ENCODE measurements at places on chromosomes 6 and 20.

DNA sequence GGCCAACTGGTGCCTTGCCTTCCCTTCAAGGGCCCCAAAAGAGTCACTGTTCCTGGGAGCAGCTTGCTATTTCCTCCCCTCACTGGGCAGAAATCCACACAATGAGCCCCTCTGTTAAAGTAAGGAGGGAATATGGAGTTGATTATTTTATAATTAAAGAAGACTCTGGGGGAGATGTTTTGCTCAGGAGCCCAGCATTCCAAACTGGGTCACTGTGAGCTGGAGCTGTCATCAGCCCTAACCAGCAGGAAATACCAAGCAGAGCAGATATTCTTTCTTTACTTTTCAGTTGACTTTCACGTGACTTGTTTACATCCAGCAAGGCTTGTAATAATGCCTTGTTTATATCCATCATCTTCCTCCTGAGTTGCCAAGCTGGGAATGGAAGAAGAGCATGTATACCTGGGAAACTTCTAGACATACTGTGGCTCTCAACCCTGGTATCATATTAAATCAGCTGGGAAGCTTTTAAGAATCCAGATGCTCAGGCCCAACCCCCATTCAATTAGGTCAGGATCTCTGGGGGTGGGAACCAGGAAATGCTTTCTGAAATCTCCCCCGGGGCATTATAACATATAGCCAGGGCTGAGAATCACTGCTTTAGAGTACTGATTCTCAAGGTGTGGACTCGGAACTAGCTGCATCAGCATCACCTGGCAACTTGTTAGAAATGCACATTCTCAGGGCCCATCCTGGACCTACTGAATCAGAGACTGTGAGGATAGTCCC lies 175.6 kb upstream of the MYLIP start:
- no peak overlapping the region for H3K27ac ChIP-seq
- DNase-seq: no peak

GRCh38 chr20:59006864-59007664 lies at the start of gene CTSZ:
Gene CTSZ (minus strand): TSS chr20:59007254. CDS start chr20:59007128, 126 bp downstream.
- peak within 1 kb of the TSS; percentile 89 for H3K4me3 ChIP-seq
- DNase-seq: peak; percentile 73
- H3K36me3 ChIP-seq: peaks cover 6% of the 10 kb centered on the region
- peak within 1 kb of the TSS; percentile 85 for H3K27ac ChIP-seq
- peaks cover 48% of the 10 kb centered on the region for H3K4me1 ChIP-seq
- H3K27me3 ChIP-seq: no peaks in the 10 kb centered on the region

DNA sequence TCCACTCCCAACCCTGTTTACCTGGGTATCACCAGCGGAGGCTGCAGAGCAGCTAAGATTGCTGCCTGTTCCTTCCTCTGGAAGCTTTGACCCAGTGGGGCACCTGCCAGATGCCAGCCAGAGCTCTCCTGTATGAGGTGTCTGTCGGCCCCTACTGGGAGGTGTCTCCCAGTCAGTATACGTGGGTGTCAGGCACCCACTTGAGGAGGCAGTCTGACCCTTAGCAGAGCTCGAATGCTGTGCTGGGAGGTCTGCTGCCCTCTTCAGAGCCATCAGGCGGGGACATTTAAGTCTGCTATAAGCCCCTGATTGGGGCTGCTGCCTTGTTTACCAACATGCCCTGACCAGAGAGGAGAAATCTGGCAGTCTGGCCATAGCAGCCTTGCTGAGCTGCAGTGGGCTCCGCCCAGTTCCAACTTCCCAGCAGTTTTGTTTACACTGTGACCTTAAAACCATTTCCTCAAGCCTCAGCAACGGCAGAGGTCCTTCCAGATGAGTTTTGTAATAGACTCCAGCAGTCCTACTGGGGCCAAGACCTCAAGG lies 2.8 kb downstream of the RAET1E start:
- peaks cover 26% of the 10 kb centered on the region for H3K27me3 ChIP-seq
- peaks cover 12% of the 10 kb centered on the region for H3K4me1 ChIP-seq
- no peak overlapping the region for H3K4me3 ChIP-seq
- no peak overlapping the region for H3K27ac ChIP-seq

GRCh38 chr20:23200413-23200812 lies 114.3 kb upstream of the CD93 start:
- no peak for DNase-seq
- H3K27me3 ChIP-seq: peaks cover 10% of the 10 kb centered on the region
- no peak overlapping the region for H3K4me3 ChIP-seq

- no peak for DNase-seq
- H3K27ac ChIP-seq: no peak overlapping the region
- H3K4me3 ChIP-seq: no peak overlapping the region
- no peaks in the 10 kb centered on the region for H3K27me3 ChIP-seq
- H3K36me3 ChIP-seq: peaks cover 35% of the 10 kb centered on the region
- peaks cover 20% of the 10 kb centered on the region for H3K4me1 ChIP-seq
Observed at GRCh38 chr20:35823937-35824336, 52.1 kb downstream of the PHF20 start.

DNA sequence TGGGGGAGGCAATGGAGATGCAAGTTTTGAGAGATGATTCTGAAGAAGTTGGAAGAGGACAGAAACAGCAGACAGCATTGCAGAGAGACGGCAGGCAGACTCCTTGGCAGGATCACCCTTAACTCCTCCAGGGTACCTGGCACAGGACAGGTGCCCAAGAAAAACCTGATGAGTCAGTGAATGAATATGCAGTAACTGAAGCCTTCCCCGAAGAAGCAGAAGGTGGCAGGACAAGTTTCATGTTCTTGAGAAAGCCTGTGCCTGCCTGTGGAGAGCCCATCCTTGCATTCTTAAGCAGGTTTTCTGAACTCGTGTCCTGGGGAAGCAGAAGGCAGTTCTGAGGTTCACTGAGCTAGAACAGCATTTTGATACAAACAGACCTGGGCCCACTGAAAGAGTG lies 79.6 kb upstream of the SASH1 start:
- no peaks in the 10 kb centered on the region for H3K36me3 ChIP-seq
- DNase-seq: no peak
- no peak overlapping the region for H3K27ac ChIP-seq
- H3K4me3 ChIP-seq: no peak overlapping the region

DNA sequence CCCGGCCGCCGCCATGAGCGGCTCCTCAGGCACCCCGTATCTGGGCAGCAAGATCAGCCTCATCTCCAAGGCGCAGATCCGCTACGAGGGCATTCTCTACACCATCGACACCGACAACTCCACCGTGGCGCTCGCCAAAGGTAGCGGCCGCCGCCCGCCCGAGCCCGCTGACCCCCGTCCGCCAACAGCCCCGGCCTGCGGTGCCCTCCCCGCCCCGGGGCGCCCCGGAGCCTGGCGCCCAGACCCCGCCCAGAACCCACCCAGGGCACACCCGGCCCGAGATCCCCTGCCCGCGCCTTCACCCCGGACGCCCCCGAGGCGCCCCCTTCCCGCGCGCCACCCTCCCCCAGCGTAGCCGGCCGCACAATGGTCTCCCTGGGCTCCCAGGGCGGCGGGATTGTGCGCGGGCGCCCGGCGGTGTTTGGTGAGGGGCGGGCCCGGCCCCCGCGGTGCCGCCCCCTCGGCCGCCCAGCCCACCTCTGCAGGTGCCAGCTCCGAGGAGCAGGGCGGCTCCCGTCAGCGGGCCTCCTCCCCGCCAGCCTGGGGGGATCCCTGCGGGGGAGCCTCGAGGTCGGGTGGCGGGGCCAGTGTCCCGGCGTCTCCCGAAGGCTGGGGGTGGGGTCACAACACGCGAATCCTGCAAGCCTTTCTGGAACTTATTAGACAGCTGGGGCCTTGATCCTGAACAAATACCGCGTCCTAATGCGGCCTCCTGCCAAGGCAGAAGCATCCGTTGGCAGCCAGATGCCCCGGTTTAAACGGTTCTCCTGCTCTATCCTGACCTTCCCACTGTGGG lies 577 bp downstream of the LSM14B start:
- no peaks in the 10 kb centered on the region for H3K27me3 ChIP-seq
- peak overlapping the region; percentile 82 for H3K4me3 ChIP-seq
- peaks cover 11% of the 10 kb centered on the region for H3K36me3 ChIP-seq
- H3K4me1 ChIP-seq: peaks cover 31% of the 10 kb centered on the region

GRCh38 chr6:4342407-4343137 lies 207.2 kb upstream of the ECI2 start:
- H3K27ac ChIP-seq: no peak overlapping the region
- no peak for DNase-seq
- no peak overlapping the region for H3K4me3 ChIP-seq
- H3K27me3 ChIP-seq: peaks cover 4% of the 10 kb centered on the region
- peaks cover 2% of the 10 kb centered on the region for H3K4me1 ChIP-seq
